ENCODE measurements at places on chromosomes 4 and X.

GRCh38 chr4:38160487-38161207, 200.4 kb downstream of the PTTG2 start:
- no peak overlapping the region for H3K27ac ChIP-seq
- peaks cover 16% of the 10 kb centered on the region for H3K4me1 ChIP-seq
- H3K27me3 ChIP-seq, result no peaks in the 10 kb centered on the region
- H3K4me3 ChIP-seq, result no peak overlapping the region
- H3K36me3 ChIP-seq, result no peaks in the 10 kb centered on the region

DNA sequence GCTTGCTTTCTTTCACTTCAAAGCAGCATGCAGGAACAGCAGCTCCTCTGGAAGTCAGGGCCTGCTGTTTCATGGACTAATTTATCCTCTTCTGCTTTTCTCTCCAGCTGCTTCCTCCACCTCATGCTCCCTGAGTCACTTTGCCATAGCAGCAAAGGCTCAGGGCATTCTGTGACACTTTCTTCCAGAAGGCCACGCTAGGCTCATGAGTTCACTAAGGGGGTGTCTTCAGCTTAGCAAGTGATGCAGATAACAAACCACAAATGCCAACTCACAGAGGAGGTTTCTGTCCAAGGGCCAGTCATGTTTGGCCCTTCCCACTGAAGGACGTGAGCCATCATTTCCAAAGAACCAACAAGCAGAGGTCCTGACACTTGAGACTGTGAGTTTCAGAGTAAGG, 200.2 kb downstream of the ADGRA3 start:
- DNase-seq, result no peak
- H3K27me3 ChIP-seq, result no peaks in the 10 kb centered on the region
- no peak overlapping the region for H3K27ac ChIP-seq
- no peaks in the 10 kb centered on the region for H3K4me1 ChIP-seq
- no peak overlapping the region for H3K4me3 ChIP-seq
- H3K36me3 ChIP-seq, result no peaks in the 10 kb centered on the region

DNA sequence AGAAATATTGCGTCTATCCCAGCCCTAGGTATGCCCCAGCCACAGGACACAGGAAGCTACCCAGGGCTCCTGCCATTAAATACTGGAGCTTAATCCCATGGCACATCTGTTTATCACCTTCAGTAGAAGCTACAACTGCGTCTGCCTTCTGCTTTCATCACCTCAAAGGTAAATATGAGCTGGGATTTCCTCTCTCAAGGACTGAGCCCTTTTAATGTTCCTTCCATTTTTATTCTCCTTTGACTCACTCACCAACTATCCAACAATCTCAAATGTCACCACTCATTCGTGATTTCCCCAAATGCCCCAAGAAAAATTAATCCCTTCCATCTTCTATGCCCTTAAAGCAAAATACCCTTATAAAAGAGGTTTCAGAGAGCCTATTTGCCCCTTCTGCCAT, 1.8 kb upstream of the MID1 start:
- H3K36me3 ChIP-seq, result no peaks in the 10 kb centered on the region
- H3K27ac ChIP-seq, result no peak overlapping the region
- H3K4me1 ChIP-seq, result no peaks in the 10 kb centered on the region
- H3K27me3 ChIP-seq, result no peaks in the 10 kb centered on the region
- DNase-seq, result no peak

GRCh38 chr4:122661176-122662160, 40.6 kb upstream of the IL21 start:
- DNase-seq, result no peak
- no peak overlapping the region for H3K4me3 ChIP-seq
- peaks cover 7% of the 10 kb centered on the region for H3K4me1 ChIP-seq
- H3K27me3 ChIP-seq, result no peaks in the 10 kb centered on the region
- no peak overlapping the region for H3K27ac ChIP-seq

- H3K4me3 ChIP-seq, result no peak overlapping the region
- no peaks in the 10 kb centered on the region for H3K36me3 ChIP-seq
- no peaks in the 10 kb centered on the region for H3K4me1 ChIP-seq
- no peaks in the 10 kb centered on the region for H3K27me3 ChIP-seq
- H3K27ac ChIP-seq, result no peak overlapping the region
Observed at GRCh38 chrX:28659269-28659668, 72.0 kb downstream of the IL1RAPL1 start.

- H3K27ac ChIP-seq, result peak overlapping the region; percentile 89
- no peak for DNase-seq
Observed at GRCh38 chr4:147617841-147618691, 869 bp downstream of the TMEM184C start.

DNA sequence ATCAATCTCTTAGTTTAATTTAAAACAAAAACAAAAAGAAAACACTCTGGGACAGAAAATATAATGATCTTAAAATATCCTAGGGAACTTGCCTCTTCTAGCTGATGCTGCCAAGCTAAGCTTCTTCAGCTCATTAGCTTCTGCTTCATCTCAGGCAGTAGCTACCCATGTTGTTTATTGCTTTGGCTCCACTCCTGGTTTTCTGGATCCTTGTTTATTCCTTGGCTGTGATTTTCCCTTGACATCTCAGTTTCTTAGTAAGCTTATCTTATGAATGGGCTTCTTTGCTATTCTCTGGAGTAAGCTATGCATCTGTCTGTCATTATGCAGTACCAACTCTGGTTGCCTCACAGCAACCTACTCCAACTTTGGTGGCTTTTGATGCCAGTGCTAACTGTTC, 5.1 kb upstream of the MTHFD2L start:
- no peak for DNase-seq
- no peaks in the 10 kb centered on the region for H3K27me3 ChIP-seq
- H3K36me3 ChIP-seq, result no peaks in the 10 kb centered on the region

- H3K36me3 ChIP-seq, result peaks cover 25% of the 10 kb centered on the region
- H3K27me3 ChIP-seq, result no peaks in the 10 kb centered on the region
- DNase-seq, result no peak
- no peaks in the 10 kb centered on the region for H3K4me1 ChIP-seq
Observed at GRCh38 chr4:83071116-83071515, 36.1 kb downstream of the COPS4 start.

DNA sequence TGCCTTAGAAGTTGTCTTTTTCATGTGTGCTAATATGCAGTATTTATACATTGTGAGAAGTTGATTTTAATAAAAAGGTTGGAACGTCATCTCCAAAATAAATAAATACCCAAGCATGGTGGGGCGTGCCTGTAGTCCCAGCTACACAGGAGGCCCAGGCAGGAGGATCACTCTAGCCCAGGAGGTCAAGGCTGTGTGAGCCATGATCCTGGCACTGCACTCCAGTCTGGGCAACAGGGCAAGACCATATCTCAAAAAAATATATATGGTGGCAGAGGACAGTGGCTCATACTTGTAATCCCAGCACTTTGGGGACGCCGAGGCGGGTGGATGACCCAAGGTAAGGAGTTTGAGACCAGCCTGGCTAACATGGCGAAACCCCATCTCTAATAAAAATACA, 6.4 kb downstream of the SLBP start:
- peaks cover 40% of the 10 kb centered on the region for H3K36me3 ChIP-seq
- DNase-seq, result no peak
- H3K4me3 ChIP-seq, result no peak overlapping the region
- H3K4me1 ChIP-seq, result peaks cover 21% of the 10 kb centered on the region

- no peaks in the 10 kb centered on the region for H3K4me1 ChIP-seq
- H3K27me3 ChIP-seq, result no peaks in the 10 kb centered on the region
- no peak overlapping the region for H3K4me3 ChIP-seq
- DNase-seq, result no peak
Observed at GRCh38 chr4:48332661-48333060, 8.7 kb upstream of the SLAIN2 start.

- H3K4me1 ChIP-seq, result no peaks in the 10 kb centered on the region
- no peak overlapping the region for H3K4me3 ChIP-seq
- no peaks in the 10 kb centered on the region for H3K36me3 ChIP-seq
- no peak overlapping the region for H3K27ac ChIP-seq
- DNase-seq, result no peak
Observed at GRCh38 chr4:164596318-164596878, 157.5 kb upstream of the SMIM31 start.

- no peaks in the 10 kb centered on the region for H3K4me1 ChIP-seq
- H3K36me3 ChIP-seq, result no peaks in the 10 kb centered on the region
- H3K4me3 ChIP-seq, result no peak overlapping the region
Observed at GRCh38 chr4:184953971-184954370, 64.3 kb upstream of the HELT start.

DNA sequence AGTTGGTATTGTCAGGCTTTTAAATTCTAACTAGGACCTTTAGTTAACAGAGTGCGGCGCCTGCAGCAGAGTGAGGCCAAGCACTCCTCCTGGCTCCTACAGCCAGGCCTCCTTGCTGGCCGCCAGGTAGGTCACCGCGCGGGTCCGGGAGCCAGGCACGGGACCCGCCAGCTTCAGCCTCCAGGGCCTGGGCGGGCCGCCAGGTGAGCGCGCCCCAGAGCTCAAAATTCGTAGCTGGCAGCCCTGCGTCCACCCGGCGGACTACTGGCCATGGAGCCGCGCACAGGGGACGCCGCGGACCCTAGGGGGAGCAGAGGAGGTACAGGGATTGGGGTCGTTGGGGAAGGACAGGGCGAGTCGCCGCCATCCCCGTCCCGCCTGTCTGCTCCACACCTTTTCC, at the start of gene MAGIX:
Gene MAGIX, plus strand, starts transcription at position 139 of the 400 bp plus-strand sequence. Its CDS starts 132 bp downstream, at position 271.
- no peaks in the 10 kb centered on the region for H3K36me3 ChIP-seq
- H3K27ac ChIP-seq, result peak within 1 kb of the TSS; percentile 57

GRCh38 chr4:37473807-37474206, 212.4 kb downstream of the RELL1 start:
- H3K27ac ChIP-seq, result no peak overlapping the region
- no peaks in the 10 kb centered on the region for H3K27me3 ChIP-seq
- DNase-seq, result no peak

DNA sequence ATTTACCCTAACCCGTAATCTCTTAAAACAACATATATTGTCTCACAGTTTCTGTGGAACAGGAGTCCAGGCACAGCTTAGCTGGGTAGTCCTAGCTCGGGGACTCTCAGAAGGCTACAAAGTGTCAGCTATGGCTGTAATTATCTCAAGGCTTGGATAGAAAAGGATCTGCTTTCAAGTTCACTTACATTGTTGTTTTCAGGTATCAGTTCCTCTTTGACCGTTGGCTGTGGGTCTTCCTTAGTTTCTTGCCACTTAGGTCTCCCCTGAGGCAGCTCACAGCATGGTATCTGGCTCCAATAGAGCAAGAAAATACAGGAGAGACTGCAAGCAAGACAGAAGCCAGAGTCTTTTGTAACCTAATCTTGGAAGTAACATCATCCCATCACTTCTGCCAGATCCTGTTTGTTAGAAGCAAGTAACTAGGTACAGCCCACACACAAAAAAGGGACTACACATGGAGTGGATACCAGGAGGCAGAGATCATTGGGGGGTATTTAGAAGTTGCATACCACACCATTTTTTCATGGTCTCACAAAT, 137.0 kb downstream of the MAGEB5 start:
- no peaks in the 10 kb centered on the region for H3K36me3 ChIP-seq
- DNase-seq, result no peak
- H3K4me3 ChIP-seq, result no peak overlapping the region
- H3K4me1 ChIP-seq, result no peaks in the 10 kb centered on the region
- H3K27ac ChIP-seq, result no peak overlapping the region

DNA sequence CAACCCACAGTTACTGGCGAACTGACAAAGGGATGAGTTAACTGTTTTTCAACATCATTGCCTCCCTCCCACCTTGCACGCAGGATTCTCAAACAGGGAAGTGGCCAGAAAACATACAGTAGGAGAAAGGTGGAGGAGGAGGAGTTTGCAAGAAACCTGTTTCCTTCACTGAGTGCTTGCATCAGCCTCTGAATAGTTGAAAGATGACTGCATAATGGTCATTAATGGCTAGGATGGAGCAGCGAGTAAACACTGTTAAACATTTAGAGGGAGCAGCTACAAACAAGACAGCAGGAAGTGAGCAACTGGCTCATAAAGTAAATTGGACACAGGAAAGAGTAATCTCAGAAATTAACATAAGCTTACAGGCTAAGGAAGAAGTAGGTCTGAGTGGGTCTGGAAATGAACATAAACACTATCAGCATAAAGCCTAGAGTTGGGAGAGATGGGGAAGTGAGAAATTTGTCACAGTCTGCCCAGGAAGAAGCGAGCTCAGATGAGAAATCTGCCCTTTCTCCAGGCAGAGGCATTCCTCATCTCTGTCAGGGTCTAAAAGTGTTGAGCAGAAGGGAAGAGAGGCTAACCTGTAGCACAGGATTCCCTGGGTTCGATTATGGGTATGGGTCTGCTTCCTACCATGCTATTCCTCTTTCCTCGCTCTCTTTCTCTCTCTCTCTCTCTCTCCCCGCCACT, 38.6 kb downstream of the TRPC5OS start:
- H3K4me1 ChIP-seq, result no peaks in the 10 kb centered on the region
- H3K36me3 ChIP-seq, result no peaks in the 10 kb centered on the region
- H3K27me3 ChIP-seq, result no peaks in the 10 kb centered on the region
- no peak overlapping the region for H3K27ac ChIP-seq

DNA sequence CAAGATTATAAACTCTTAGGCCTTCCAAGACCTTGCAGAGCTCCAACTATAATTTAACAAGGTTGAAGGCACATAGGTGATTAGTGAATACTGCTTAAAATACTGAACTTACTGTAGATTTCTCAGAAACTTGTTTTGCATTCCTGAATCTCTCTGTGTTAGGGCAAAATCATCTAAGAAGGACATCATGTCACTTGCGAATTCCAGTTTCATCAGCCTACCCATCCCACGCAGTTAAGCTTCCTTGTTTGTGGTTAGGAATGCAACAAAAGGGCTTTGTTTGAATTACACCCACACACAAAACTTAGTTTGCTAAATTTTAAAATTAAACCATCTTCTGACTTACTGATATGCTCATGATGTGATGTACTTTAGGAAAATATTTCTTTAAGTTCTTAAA, 174.0 kb downstream of the SOWAHB start:
- H3K27me3 ChIP-seq, result peaks cover 6% of the 10 kb centered on the region
- DNase-seq, result no peak
- no peak overlapping the region for H3K27ac ChIP-seq
- no peaks in the 10 kb centered on the region for H3K36me3 ChIP-seq

DNA sequence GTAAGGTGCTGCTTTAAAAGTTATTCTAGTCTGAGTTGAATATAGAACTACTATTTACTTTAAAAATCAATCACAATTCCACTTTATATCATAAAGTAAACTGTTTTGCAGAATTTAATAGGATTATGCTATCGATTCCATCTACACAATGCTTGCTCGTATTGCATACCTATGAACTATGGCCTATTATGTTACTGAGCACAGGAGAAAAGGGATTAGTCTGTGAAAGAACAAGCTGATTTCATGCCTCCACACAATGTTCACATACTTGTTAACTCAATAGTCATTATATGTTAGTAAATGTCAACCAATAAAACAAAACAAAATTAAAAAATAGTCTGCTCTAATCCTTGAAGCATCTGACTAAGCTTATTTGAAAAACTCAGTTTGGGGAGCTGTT, 223.6 kb downstream of the PCDH10 start:
- no peaks in the 10 kb centered on the region for H3K36me3 ChIP-seq
- no peak overlapping the region for H3K4me3 ChIP-seq
- no peaks in the 10 kb centered on the region for H3K4me1 ChIP-seq

GRCh38 chr4:95857761-95858160, 17.9 kb downstream of the PDHA2 start:
- no peaks in the 10 kb centered on the region for H3K36me3 ChIP-seq
- no peaks in the 10 kb centered on the region for H3K4me1 ChIP-seq
- H3K27ac ChIP-seq, result no peak overlapping the region
- no peak overlapping the region for H3K4me3 ChIP-seq
- H3K27me3 ChIP-seq, result no peaks in the 10 kb centered on the region

- H3K4me1 ChIP-seq, result peaks cover 60% of the 10 kb centered on the region
- H3K4me3 ChIP-seq, result no peak overlapping the region
- peak overlapping the region; percentile 51 for H3K27ac ChIP-seq
- DNase-seq, result peak; percentile 71
- no peaks in the 10 kb centered on the region for H3K27me3 ChIP-seq
Observed at GRCh38 chr4:7649741-7650531, 215.2 kb upstream of the PSAPL1 start.

GRCh38 chr4:175282407-175282806, 364.2 kb downstream of the ADAM29 start:
- no peaks in the 10 kb centered on the region for H3K36me3 ChIP-seq
- H3K27me3 ChIP-seq, result no peaks in the 10 kb centered on the region
- H3K4me1 ChIP-seq, result no peaks in the 10 kb centered on the region

Measured in CD8-positive, alpha-beta memory T cell (primary cell).